WERI-Rb-1 (cell line): ENCODE measurements at places on chromosomes 7 and 10.
A peak's percentile ranks its signal among the peaks of the same experiment; 100 is the strongest.

- no peak for DNase-seq
These were observed 116.5 kb upstream of the RAB11FIP2 start for GRCh38 chr10:118163217-118163616.

DNA sequence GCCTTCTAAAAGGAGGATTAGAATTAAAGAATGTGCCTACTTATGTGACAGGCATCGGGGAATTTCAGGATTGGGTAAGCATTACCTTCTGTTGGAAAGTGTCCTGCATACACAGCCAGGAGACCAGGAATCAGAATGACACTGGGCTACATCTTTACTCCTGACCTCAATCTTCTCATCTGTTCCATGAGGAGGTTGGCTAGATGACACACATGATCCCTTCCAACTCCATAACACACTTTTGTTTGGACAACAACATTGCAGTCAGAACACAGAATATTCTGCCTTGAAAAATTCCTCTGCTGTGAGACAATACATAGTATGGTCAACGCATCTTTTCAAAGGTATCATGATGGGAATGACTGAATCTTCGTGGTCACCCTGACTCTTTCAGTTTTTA lies 1281.2 kb upstream of the SORCS1 start:
- no peak for DNase-seq

DNA sequence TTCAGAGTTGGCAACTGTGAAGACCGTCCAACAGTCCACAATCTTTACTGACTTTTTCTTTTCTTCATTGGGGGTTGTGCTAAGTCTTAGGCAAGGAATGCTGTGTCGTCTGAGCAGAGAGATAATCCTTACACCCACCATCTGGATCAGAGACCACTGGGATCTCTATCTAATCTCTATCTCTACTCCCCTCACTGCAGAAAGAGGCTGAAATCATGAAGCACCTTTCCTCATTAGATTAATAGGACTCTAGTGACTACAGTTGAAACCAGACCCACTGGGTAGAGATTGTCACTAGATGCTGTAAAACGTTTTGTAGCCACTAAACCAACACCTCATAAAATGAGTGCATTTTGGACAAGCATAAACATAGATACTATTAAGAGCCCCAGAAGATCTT lies 387.4 kb upstream of the CELF2 start:
- peak; percentile 23 for DNase-seq

DNA sequence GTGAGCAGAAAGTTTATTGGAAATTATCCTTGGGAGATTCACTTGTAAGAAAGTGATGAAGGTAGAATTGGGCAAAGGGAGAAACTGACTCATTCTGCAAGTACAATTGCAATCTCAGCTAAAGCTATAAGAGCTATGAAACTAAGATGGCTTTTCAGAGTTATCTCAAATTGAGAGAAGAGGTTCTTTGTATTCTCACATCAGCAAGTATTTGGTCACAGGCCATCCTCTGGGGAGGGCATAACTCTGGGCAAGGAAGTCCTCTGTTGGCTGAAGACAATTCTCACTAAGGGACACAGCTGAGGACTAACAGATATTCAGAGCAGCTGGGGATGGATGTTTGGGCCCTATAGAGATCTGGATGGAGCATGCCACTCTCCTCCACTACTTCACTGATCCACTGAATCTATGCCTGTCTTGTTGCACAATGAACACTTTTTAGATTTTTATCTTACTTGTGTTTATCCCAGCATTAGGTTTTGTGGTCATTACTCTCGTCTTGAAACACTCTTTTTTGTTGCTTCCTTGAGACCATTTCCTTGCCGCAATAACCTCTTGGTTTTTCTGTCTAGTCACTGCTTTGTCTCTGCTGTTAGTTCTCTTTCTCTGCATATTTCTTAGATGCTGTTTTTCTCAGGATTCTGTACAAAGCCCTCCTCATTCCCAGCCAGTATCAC lies 115.1 kb downstream of the GNAI1 start:
- no peak for DNase-seq

DNA sequence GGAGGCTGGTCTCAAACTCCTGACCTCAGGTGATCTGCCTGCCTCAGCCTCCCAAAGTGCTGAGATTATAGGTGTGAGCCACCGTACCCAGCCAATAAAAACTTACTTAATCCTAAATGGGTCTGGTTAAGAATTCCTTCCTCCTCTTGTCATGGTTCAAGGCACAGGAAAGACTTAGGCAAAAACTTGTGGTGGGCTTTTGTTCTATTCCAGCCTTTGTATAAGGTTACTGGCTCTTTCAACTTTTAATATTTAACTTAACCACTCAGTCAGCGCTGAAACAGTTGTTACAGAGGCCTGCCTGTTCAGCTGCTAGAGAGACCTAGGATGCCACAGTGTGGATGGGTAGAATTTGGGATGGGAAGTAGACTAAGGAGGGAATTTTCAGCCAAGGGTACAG lies 28.1 kb upstream of the GARS1 start:
- no peak for DNase-seq

GRCh38 chr7:139602143-139602722 lies 78.7 kb downstream of the CLEC2L start:
- no peak for DNase-seq

DNA sequence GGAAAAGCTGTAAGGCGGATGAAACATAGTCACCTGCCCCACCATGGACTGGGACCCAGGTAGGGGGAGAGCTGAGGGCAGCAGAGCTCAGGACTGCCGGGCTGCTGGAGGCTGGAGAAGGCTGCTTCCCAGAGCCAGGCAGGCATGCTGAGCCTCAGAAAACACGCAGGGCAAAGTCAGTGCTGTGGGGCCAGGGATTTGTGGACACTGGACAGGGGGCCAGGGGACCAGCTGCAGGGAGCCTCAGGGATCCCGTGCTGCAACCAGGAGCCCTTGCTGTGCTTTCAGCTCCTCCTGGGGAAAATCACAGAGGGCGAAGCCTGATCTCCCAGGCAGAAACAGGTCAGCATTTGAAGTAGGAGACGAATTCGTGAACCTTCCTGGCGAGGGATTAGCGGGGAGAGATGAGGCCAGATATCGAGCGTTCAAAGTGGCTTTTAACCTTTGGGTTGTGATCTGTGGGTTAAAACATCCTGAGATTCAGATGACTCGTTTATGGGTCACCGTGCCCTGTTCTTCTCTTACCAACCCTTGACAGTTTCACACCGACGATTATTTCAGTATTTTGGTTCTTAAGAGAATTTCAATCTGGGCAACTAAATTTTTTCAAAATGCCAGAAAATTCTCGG lies 85.6 kb upstream of the SHH start:
- DNase-seq, result no peak
